Omental fat pad (tissue), 4 donors: ENCODE measurements at places on chromosomes 2 and 18.
A peak's percentile ranks its signal among the peaks of the same experiment; 100 is the strongest.

DNA sequence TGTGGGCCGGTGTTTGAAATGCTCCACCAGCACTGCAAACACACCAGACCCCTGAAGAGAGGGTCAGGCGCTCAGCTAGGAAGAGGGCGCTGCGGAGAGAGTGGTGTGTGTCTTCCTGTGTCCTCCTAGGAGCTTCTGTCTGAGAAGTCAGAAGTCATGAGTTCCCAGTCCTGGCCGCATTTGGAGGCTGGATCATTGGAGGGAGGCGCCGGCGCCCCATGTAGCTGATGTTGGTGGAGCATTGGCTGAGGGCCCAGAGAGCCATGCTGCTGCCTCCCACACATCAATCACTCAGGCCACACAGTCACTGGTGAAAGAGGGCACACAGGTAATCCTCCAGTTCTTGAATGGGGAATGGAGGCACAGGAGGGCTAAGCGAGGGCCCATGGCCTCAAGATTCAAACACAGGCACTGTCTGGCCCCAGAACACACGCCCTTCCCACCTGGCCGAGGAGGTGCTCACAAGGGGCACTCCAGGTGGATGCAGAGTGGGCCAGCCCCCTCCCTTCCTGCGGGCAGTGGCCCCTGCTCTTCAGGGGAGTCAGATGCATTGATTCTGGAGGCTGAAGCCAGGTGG, 66.3 kb downstream of the RRM2 start:
- DNase-seq = no peak

DNA sequence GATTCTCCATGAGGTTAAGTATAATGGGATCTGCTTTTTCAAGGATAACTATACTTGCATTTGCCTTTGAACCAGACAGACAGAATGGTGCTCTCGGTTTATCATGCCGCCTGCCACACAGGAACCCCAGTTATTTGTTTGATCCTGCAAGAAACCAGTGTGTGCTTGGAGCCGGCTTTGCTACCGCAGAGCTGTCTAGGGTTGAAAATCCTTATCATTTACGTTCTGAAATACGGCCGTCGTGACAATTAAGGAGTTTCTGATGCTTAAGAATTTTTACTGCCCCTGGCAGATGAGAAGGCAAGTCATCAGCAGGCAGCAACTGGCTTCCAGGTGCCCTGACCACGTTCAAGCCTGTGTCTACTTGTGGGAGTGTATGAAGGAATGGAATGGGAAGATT, 112.0 kb downstream of the GBX2 start:
- no peak for DNase-seq

GRCh38 chr2:215777465-215778044, 235.8 kb downstream of the MREG start:
- DNase-seq = no peak

GRCh38 chr2:2098458-2099167, 232.5 kb downstream of the MYT1L start:
- DNase-seq = no peak

DNA sequence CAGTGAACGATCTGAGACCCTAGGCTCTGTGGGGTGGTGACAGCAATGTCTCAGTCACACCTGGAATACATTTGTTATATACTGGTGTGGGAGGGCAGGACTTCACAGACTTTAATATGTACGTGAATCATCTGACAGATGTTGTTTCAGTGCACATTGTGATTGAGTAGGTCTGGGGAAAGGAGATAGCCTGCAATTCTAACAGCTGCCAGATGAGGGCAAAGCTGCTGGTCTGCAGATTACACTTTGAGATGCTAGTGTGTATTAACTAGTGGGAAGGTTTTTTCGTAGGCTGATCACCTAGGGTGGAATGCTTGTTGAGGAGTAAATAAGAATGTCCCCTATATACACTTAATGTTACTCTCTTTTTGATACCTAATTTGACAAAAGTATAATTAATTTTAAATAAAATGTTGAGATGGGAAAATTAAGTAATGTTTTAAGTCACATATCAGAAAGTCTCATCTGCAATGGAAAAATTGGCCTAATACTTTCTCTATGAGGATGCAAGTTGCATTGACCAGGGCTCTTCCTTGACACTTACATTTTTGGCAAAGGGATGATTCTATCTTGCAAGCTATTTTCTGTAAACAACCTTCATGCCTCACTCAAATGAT, 496.9 kb upstream of the HNMT start:
- DNase-seq = no peak

- DNase-seq = no peak
These were observed 96.8 kb downstream of the STPG4 start for GRCh38 chr2:47058003-47058931.

DNA sequence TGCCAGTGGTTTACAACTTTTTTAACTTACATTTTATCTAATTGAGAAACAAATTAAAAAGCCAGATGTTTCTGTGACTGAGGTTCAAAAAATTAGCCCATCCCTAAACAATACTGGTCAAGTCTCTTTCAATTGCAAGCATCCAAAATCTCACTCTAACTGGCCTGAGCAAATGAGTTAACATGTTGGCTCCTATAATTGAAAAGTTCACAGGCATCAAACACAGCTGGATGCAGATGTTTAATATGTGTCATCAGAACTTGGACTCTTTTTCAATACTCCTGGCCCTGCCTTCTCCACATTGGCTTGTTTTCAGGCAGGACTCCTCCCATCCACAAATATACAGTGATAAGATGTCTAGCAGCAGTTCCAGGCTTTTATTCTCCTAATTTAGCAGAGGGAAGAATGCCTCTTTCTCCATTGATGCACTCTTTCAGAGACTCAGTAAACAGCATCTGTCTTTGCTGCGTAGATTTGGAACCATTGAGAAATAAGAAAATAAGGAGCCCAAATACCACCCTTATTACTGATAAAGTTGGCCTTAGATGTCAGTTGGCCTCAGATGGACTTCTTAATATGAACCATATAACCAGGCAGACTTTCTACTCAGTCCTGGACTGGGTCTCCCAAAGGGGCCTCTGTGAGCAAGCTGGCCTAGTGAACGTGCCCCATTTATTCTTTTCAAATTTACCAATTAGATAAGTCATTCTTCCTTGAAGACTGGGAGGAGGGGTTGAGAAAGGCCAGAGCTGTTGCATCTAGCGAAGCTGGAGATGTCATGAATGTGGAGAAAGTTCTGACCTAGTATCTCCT, 30.4 kb upstream of the FN1 start:
- no peak for DNase-seq

- no peak for DNase-seq
These were observed 83.3 kb upstream of the POMC start for GRCh38 chr2:25251422-25252273.

GRCh38 chr2:8822218-8822617, 15.2 kb downstream of the KIDINS220 start:
- DNase-seq = no peak

GRCh38 chr2:47636596-47637264, 146.2 kb upstream of the MSH6 start:
- no peak for DNase-seq

DNA sequence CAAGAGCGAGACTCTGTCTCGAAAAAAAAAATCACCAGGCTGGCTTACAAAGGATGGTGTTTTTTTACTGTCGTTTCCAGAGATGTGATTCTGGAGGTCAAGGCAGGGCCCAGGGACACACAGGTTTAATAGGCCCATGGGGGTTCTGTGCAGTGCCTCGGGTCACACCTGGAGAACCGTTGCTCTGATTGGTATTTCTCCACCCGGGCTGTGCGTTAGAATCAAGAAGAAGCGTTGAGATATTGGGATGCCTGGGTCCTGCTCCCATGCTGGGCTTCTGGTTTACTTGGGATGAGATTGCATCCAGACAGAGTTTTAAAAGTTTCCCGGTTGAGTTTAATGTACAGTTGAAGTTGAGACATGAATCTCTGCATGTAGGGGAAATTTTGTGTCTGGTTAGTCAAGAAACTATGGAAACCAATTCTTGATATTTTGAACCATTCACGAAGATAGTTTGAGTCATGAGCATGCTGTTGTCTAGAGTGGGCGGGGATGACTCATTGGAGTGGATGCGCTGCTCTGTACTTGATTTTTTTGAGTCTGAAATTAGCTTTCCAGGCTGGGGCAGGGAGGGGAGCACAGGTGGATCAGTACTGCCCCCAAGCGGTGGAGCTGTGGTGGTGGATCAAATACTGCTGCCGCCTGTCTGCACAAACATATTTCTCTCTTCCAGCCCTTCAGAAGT, 50.1 kb downstream of the GREB1 start:
- DNase-seq = peak; percentile 69

GRCh38 chr18:62839874-62840713, 124.8 kb downstream of the PHLPP1 start:
- DNase-seq = no peak

DNA sequence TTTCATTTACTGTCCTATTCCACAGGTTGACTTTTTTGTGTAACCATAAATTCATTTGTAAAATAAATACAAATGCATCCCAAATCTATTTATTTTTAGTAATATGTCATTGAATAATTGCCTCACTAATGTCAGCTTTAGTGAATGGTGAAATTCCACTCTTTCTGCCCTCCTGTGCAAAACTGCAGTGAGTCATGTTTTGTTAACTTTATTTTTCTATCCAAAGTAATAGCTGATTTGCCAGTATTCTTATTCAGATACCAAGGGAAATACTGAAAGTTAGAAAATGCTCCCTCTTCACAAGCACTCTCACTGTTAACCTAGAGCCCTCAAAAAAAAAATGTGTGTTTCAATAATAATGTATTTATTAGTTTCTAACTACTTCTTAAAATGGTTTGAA, 322.8 kb downstream of the RIT2 start:
- DNase-seq = no peak

GRCh38 chr2:39114771-39115170, 6.1 kb downstream of the SOS1 start:
- DNase-seq = no peak

- DNase-seq = no peak
These were observed 259.1 kb upstream of the RBMS1 start for GRCh38 chr2:160752475-160753330.

DNA sequence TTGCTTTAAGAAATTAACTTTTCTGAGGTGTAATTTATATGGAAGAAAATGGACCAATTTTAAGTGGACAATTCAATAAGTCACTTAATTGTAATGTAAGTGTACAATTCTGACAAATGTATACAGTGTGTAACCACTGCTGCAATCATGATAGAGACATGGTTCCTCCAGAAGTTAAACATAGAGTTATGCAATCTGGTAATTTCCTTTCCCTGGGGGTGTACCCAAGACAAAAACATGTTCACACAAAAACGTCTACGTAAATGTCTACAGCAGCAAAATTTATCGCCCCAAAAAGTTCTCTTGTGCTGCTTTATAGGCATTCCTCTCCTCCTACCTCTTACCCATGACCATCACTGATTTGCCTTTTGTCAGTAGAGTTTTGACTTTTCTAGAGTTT, 141.5 kb downstream of the AQP4 start:
- no peak for DNase-seq

- no peak for DNase-seq
These were observed 7.1 kb upstream of the WNT10A start for GRCh38 chr2:218873359-218874194.

DNA sequence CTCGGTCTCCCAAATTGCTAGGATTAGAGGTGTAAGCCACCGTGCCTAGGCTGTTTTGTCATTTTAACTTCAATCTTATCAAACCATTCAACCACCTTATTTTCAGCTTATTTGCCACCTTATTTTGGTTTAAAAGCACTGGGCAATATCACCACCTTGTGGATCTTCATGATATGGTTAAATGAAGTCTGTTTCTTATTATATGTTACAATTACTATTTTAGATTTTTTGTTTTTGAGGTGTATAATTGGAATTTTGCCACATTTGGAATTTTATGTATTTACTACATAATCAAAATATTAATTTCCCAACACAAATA, 43.8 kb upstream of the SCN9A start:
- no peak for DNase-seq

DNA sequence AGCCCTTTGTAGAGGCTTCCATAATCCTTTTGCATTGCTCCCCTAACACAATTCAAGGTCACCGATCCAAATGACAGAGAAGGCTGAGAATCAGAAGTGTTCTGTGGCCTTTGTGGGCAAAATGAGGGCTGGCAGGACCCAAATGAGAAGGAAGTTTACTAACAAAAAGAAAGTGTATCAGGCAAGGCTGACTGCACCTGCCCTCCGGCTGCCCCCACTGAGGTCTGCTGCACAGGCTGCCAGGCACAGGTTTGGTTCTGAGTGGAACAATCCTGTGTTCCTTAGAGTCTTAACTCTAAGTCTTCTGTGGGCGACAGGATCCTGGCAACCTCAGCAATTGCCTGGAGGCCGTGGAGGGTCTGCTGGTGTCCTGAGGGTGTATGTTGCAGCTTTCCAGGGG, 568.5 kb downstream of the CMPK2 start:
- DNase-seq = no peak

- no peak for DNase-seq
These were observed 6.3 kb downstream of the STARD7 start for GRCh38 chr2:96202152-96202854.

GRCh38 chr18:12840382-12840781, 43.7 kb downstream of the PTPN2 start:
- no peak for DNase-seq
